Trophoblast cell (in vitro differentiated cells and primary cell): ENCODE measurements at places on chromosomes 7 and 10.

DNA sequence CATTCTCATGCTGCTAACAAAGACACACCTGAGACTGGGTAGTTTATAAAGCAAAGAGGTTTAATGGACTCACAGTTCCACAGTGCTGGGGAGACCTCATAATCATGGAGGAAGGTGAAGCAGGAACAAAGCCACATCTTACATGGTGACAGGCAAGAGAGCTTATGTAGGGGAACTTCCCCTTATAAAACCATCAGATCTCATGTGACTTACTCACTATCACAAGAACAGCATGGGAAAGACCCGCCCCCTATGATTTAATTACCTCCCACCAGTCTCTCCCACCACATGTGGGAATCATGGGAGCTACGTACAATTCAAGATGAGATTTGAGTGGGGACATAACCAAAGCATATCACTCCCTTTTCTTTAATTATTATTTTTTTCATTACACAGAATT is 16.6 kb downstream of the COL28A1 start:
- no peaks in the 10 kb centered on the region for H3K27me3 ChIP-seq
- no peak overlapping the region for H3K4me3 ChIP-seq
- no peak for DNase-seq
- no peak overlapping the region for H3K27ac ChIP-seq
- no peaks in the 10 kb centered on the region for H3K4me1 ChIP-seq
- H3K36me3 ChIP-seq = no peaks in the 10 kb centered on the region

GRCh38 chr10:46255801-46256747 is 30.7 kb upstream of the ANTXRL start:
- DNase-seq = no peak
- H3K27ac ChIP-seq = no peak overlapping the region
- H3K4me3 ChIP-seq = no peak overlapping the region

DNA sequence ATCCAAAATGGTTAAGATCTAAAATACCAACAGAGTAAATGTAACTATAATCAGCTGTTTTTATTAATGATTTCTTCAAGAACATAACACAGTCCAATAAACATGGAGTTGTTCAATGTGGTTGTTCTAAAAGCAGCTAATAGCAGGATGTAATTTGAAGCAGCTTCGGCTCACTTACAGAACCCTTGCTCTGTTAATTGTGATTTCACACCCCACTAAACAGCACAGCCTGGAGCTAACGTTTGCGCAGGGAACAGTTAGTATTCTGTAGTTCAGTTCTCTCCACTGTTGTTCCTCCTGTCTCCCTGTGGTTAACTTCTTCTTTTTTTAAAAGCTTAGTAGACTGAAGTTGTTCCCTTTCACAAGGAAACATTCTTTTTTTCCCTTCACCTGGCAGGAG is 104.0 kb downstream of the GRM3 start:
- H3K36me3 ChIP-seq = no peaks in the 10 kb centered on the region
- no peaks in the 10 kb centered on the region for H3K4me1 ChIP-seq
- no peak overlapping the region for H3K27ac ChIP-seq

GRCh38 chr10:84360637-84361365 is 32.4 kb downstream of the CCSER2 start:
- no peaks in the 10 kb centered on the region for H3K36me3 ChIP-seq
- peaks cover 4% of the 10 kb centered on the region for H3K4me1 ChIP-seq
- H3K27me3 ChIP-seq = no peaks in the 10 kb centered on the region
- peak overlapping the region; percentile 0 for H3K27ac ChIP-seq
- no peak overlapping the region for H3K4me3 ChIP-seq

GRCh38 chr10:103812004-103812403 is 43.4 kb downstream of the SH3PXD2A start:
- H3K36me3 ChIP-seq = no peaks in the 10 kb centered on the region
- H3K4me3 ChIP-seq = no peak overlapping the region
- no peak overlapping the region for H3K27ac ChIP-seq
- H3K27me3 ChIP-seq = no peaks in the 10 kb centered on the region
- H3K4me1 ChIP-seq = no peaks in the 10 kb centered on the region
- DNase-seq = no peak

DNA sequence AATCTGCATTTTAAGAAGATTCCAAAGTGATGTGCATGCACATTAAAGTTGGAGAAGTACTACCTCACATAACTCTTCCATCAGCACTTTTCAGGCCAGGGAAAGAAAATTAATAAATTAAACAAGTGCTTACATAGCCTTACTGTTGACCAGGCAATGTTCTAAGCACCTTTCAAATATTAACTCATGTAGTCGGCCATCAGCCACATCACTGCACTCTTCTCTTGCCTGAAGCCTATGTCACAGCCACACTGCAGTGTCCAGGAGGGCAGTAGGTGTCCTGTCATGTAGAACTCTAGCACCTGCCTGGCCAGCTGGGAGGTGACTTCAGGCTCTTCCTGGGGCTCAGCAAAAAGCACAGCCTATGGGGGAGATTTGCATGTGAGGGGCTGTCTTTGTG is 71.5 kb downstream of the CDK1 start:
- no peak overlapping the region for H3K27ac ChIP-seq
- H3K36me3 ChIP-seq = no peaks in the 10 kb centered on the region
- no peaks in the 10 kb centered on the region for H3K27me3 ChIP-seq
- no peaks in the 10 kb centered on the region for H3K4me1 ChIP-seq
- no peak overlapping the region for H3K4me3 ChIP-seq

DNA sequence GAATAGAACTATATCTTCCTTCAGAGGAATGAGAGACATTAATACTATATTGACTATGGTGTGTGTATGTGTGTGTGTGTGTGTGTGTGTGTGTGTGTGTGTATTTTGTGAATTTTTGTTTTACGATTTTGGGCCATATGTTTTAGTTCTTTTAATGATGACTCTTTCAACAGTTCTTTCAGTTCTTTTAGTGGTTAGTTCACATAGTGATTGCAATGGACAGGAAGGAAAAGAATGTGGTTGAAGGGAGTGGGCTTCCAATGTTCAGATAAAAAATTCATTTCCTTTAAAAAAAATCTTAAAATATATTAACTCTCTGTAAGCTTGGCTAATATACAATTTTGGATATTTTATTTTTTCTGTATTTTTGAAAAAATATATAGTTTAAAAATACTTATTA is 315.7 kb upstream of the DGKB start:
- no peaks in the 10 kb centered on the region for H3K36me3 ChIP-seq
- DNase-seq = no peak
- H3K27me3 ChIP-seq = no peaks in the 10 kb centered on the region
- no peak overlapping the region for H3K27ac ChIP-seq
- H3K4me1 ChIP-seq = no peaks in the 10 kb centered on the region

- no peaks in the 10 kb centered on the region for H3K27me3 ChIP-seq
- no peak overlapping the region for H3K4me3 ChIP-seq
- DNase-seq = no peak
- peaks cover 8% of the 10 kb centered on the region for H3K4me1 ChIP-seq
Observed at GRCh38 chr10:21810582-21811244, 192.8 kb downstream of the DNAJC1 start.

DNA sequence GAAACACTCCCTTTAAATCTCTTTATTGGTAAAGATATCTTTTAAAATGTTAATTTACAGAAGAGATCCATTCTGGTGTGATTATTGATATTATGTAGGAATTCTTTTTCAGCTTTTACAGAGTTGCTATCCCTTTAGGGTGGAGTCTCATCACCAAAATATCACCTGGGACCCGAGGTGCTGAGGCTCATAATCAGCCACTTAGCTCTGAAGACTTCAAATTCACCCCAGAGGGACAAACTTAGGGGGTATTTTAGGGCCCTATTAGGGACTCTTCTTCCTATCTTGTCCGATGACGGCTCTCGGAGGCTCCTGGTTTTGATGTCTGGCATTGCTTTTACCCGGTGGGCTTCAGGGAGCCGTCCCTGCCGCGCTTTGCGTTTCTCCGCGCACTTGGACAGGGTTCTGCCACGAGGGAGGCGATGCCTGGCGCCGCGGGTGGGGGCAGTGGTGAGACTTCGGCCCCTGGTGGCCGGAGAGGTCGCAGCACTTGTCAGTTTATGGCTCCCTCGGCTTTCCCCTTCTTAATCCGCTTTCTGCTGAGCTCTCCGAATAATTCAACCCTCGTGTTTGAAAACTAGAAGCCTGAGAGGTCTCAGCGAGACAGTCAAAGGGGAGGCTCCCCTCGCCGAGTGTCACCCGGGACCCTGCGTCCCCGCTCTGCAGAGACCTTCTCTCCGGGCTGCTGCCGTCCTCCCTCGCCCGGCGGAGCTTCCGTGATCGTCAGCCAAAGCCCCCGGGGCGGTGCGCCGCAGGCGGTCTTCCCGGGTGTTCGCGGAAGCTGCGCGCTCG is 27.8 kb downstream of the RBM20 start:
- H3K4me3 ChIP-seq = peak overlapping the region; percentile 60
- no peak overlapping the region for H3K27ac ChIP-seq
- H3K36me3 ChIP-seq = no peaks in the 10 kb centered on the region
